Muscle of back (tissue), 13 donors: ENCODE measurements at places on chromosomes 13 and 19.

GRCh38 chr13:20553311-20553710 is 13.6 kb upstream of the IFT88 start:
- DNase-seq, result peak; percentile 16

- no peak for DNase-seq
These were observed 37.8 kb downstream of the VSTM2B start for GRCh38 chr19:29563486-29564101.

DNA sequence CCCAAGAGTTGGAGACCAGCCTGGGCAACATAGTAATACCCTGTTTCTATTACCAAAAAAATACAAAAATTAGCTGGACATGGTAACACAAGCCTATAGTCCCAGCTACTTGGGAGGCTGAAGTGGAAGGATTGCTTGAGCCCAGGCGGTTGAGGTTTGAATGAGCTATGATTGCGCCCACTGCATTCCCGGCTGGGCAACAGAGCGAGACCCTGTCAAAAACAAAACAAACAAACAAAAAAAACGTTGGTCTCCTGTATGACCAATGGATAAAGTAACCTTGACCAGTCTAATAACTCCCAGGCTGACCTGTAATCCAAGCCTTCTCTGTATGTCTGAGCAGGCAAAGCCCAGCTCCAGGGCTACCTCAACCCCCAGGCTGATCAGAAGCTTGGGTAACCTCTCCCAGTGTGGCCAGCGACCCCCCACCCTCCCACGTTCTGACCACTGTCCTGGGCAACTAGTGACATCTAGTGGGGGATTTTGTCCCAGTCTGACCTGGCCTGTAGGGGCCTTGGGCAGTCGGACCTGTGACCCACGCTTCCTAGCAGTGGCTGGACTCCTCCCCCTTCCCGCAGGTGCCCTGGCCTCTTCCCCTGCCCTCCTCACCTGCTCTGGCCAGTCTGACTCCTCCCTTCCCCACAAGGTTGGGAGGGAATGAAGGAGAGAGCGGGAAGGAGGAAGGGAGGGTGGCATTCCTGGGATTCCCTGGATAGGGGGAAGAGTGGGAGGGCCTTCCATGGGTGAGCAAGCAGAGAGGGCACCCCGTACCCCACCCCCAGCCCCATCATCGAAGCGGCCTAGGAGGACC is 1.0 kb upstream of the BCAM start:
- peak; percentile 67 for DNase-seq

DNA sequence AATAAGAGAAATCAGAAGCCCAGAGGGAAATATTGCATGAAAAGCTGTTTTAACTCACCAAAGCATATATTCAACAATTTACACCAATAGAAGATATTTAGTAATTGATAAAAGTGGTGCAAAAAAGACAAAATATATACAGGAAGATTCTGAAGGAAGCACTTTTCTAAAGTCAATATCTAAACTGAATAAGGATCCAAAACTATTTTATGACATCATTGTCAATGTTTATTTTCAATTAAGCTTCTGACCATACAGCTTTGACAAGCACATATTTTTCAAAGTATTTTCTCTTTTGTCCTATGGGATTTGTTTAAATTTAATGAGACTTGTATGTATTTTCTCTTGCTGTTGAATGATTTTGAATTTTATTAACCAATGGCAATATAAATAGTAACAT is 1716.1 kb downstream of the OLFM4 start:
- DNase-seq, result no peak

DNA sequence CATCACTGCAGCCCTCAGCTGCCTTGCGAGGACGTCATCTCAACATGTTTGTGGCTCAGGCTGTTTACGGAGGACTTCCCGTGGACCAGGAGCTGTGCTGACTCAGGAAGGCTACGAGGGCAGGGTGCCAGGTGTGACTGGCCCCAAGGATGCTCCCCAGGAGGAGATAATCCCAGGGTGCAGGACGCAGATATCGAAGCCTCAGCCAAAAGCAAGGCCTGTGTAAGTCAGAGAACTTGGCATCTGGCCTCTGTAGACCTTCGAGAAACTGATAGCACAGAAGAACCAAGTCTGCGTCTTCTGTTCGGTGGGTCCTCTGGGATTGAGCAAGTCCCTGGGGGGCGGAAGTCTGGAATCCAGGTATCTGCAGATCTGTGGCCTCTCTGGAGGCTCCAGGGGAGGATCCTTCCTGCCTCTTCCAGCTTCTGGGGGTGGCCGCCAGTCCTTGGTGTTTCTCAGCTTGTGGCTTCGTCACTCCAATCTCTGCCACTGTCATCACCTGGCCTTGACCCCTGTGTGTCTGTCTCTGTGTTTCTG is 2.6 kb upstream of the DOHH start:
- no peak for DNase-seq

DNA sequence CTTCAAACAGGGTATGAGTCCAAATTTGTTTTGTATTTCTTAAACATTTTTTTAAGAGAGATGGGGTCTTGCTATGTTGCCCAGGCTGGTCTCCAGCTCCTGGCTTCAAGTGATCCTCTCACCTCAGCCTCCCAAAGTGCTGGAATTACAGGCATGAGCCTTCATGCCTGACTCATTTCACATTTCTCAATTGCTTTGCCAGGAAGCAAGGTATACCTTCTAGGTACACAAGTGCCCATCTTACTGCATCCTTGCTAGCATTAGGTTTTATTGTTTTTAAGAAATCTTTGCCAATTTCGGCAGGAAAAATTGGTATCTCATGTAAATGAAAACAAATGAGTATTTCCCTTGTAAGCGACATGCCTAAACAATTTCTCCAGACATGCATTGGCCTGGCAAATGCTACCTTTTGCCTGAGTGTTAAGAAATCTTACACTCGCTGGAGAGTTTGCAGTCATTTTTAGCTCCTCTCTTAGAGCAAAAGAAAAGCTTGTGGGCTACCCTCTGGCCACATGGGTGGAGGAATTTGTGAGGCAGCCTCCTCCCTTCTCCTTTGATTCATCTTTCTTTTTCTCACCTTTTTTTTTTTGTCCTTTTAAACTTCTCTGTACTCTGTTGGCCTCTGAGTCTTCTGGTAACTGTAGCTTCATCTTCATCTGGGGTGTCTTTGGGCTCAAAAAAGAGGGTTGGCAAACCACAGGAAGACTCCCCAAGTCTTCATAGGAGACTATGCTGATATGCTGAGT is 33.0 kb downstream of the ACTL9 start:
- DNase-seq, result no peak

DNA sequence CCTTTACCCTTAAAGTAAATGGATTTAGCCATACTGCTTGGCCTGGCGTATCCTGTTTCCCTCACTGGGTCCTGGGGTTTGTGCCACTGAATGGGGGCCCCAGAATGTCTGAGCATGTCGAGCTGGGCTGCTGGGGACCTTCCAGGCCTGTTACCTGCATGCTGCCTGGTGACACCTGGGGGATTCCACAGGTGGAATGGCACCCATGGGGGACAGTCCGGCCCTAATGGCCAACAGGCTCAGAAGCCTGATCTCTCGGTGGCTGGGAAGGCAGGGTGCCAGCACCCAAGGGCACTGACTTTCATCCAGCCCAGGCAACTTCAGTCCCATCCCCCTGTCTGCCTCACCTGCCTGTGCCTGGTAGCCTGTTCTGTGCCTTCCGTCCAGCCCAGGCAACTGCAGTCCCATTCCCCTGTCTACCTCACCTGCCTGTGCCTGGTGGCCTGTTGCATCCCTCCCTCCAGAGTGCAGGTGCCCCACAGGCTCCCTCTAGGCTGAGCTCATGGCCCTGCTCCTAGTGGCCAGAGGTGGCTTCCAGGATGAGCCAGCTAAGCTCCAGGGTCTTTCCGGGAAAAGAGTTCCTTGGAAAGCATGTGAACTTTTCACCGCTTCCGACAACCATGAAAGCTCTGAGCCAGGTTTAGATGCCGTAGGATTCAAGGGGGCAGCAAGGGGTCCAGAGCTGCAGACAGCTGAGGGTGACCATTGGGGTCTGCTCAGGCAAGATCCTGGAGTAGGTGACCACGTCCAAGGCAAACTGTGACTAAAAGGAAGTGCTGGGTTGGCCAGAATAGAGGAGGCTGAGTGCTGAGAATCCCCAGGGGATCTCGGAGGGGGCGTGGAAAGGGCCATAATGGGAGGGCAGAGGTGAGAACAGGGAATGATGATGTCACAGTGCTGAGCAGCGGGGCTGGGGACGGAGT is 30.3 kb upstream of the ZNF492 start:
- DNase-seq, result no peak

GRCh38 chr19:31329819-31330218 is 19.4 kb downstream of the TSHZ3 start:
- DNase-seq, result no peak

DNA sequence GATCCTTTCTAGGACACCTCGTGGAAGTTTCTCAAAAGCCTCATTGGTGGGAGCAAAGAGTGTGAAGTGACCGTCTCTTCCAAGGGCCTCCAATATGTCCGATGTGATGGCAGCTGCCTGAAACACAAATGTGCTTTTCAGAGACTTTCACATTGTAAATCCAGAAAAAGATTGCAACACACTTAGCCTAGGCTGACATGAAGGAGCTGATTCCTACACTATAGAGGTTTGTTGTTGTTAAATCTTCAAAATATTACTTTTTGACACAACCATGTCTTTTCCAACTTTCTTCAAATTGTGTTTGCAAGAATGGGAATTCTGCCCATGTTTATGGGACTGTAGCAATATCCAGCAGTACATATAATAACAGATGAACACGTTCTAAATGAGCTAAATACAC is 12.4 kb downstream of the POSTN start:
- no peak for DNase-seq

DNA sequence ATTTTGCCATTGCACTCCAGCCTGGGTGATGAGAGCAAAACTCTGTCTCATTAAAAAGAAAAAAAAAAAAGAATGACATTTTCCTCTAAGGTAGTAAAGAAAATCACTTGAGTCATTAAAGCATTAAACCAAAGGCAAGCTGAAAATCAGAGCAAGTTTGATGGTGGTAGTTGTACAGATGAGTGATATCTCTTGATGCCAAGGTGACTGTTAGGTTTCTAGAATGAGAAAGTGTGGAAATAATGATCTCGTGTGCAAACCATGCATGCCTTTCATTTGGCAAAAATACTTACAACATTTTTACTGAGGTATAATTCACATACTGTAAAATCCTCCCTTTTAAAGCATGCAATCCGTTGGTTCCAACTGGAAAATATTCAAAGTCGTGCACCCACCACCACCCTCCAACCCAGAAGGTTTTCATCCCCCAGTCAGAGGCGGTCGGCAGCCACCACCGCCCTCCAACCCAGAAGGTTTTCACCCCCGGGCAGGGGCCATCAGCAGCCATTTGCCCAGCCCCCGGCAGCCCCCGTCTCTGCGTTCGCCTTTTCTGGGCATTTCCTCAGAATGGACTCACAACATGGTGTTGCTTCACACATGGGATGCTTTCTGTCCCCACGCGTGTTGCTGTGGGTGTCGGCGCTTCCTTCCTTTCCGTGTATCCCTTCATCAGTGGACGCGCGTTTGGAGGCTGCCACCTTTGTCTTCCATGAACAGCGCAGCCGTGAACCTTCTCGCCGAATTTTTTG is 90.2 kb downstream of the ATP11A start:
- DNase-seq, result no peak

GRCh38 chr19:39277598-39277997 is 9.4 kb downstream of the IFNL2 start:
- no peak for DNase-seq

- DNase-seq, result no peak
These were observed 227.3 kb downstream of the POU4F1 start for GRCh38 chr13:78376033-78376432.

DNA sequence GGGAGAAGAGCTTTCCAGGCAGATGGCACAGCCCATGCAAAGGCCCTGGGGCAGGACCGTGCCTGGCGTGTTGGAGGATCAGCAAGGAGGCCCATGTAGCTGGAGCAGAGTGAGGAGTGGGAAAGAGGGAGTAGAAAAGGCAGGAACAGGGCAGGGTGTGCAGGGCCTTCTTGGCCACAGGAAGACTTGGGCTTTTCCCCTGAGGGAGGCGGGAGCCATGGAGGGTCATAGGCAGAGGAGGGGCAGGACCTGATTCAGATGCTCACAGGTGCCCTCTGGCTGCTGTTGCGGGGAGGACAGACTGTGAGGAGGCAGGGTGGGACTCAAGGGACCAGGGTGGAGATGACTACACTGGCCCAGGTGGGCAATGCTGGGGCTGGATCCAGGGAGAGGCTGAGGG is 13.8 kb upstream of the PTPRS start:
- DNase-seq, result no peak

DNA sequence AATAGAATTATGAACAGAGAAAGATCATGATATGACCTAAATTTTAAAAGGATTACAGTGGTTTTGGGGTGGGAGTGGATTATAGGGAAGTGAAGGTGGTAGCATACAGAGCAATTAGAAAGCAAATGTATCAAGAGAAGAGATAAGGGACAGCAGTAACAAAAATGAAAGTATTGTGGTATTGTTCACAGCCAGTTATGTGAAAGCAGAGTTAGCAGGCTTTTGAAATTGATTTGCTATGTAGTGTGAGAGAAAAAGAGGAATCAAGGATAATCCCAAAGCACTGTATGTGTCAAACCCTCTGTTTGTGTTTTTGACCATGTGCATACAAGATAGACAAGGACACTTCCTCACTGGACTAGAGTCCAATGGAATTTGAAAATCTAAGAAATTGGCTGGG is 1721.4 kb downstream of the PCDH9 start:
- no peak for DNase-seq

- DNase-seq, result peak; percentile 38
These were observed 216.3 kb upstream of the ZNF507 start for GRCh38 chr19:32129141-32129540.

GRCh38 chr19:13037731-13038130 is 42.5 kb downstream of the NFIX start:
- DNase-seq, result no peak

DNA sequence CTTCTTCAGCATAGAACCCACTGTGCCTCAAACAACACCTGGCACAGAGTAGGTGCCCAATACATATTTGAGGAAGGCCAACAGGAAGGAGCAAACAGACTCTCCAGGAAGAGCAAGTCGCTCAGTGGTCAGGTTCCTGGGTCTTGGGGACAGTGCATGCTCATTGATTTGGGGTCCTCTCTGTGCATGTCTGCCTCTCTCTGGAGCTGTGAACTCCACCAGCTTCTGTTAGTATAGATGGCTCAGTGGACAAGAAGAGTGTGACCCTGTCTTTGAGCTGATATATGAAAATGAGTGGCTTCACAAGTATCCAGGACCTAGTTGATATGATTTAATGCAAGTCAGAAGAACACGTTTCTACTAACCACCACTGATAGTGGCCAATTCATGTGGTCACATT is 98.7 kb downstream of the KCTD15 start:
- DNase-seq, result no peak

GRCh38 chr13:24899601-24900000 is 135.6 kb downstream of the RNF17 start:
- no peak for DNase-seq

DNA sequence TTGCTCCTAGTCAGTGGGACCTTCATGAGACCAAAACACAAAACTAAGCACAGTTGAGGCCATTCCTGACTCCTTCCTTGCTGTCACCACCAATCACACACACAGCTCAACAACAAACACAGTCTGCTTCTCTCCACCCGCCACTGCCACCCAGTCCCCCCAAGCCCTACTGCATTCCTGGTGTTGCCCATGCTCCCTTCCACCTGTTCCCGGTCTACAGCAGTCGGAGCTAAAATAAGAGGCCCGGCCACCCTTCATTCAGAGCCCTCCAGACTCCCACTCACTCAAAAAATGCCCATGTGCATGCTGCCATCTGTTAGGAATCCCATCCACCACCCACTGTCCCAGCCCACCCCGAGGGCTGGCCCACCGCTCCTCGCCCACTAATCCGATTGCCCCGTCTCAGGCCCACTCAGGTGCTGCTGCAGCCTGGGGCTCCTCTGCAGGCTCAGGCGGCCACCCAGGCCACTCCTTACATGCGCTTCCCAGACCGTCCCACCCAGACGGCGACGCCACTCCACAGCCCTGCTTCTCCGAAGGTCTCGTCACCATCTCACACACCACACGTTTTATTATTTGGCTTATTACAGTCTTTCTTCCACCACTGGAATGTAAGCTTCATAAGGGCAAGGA is 127.6 kb downstream of the RNF17 start:
- DNase-seq, result no peak
